Astrocyte of the spinal cord (primary cell): ENCODE measurements at places on chromosomes 2 and 18.

DNA sequence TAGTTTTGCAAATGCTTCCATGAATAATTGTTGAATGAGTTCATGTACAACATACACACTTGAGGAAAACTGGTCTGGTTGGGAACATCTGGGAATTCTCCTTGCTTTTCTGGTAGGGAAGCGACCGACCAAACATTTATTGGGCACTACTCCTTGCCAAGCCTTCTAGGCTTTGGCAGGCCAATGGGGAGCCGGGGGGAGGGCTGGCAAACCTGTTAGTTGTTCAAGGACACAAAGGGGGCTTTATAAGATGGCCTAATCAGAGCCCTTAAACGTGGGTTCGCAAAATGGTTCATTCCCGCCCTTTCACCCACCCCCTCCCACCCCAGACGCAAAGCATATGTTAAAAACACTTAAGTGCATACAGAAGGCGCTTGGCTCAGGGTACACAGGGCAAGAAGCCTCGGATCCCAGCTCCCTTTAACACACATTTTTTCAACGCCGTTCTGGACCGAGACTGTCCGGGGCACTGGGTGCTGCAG, 844 bp upstream of the VSNL1 start:
- peak; percentile 58 for DNase-seq

GRCh38 chr2:241191081-241191480, 2.6 kb downstream of the ANO7 start:
- no peak for DNase-seq

DNA sequence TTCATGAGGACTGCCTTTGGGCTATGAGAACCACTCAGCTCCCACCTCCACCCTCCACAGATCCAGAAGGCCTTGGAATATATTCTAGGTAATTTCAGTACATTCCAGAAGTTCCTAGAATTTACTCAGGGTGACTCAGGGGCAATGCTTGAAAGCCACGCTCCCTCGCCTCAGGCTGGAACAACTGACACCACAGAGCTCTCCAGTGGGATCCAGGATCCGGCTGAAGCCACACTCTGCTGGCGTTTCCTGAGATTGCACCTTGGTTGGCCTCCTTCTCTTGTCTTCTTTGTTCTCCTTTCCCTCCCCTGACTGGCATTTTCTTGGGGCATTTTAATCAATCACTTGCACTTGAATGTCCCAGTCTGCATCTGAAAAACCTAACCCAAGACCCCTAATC, 92.6 kb upstream of the KCNE4 start:
- peak; percentile 85 for DNase-seq

GRCh38 chr2:101026923-101027469, 24.9 kb downstream of the RPL31 start:
- no peak for DNase-seq

GRCh38 chr2:156322051-156322685, 10.4 kb downstream of the NR4A2 start:
- no peak for DNase-seq

DNA sequence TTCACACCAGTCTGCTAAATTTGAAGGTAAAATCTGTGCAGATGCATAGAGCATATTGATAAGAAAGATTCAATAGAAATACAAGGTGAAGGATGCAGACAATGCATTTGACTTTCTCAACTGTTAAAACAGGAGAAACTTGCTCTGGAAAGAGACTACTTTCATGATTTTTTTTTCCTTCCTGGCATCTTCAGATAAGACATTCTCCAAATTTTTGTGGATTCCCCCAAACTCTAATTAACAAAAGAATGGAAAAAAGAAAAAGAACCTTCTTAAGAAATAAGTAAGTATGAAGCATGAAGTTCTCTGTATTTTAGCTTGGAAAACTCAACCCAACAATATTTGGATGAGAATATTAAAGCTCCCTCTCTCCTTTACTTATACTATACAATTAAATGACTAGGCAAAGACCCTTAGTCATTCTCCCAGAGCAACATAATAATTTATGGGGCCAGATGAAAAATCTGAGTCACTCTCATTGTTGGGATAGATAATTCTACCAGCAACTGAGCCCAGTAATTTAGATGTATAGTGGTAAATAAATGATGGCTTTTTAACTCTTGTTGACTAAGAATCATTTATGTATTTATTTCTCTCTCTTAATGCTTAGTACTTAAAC, 298.7 kb upstream of the COL3A1 start:
- peak; percentile 72 for DNase-seq

DNA sequence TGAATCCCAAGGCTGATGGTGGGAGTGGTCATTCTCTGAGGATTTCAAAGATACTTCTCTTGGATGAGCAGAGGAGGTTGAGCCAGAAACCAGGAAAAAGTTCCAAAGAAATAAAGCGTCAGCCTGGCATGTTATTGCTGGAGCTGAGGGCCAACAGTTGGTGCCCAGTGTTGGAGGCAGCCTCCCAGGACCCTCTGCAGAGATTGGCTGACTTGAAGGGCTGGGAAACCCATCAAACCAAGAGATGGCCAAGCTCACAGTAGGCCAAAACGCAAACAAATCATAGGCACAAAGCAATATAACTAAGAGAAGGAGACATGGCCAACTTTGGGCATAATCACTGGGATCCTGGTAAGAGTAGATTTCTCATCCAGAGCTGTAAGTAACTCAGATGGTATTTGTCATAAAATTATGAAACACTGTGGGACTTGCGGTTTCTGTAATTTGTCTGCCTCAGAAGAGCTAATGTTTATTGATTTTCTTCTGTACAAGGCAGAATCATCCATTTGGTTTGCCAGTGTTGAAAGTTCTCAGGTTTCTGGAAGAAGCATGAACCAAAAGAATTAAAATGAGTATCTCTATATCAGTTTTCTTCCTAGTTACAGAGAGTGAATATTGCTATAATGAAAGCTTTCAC, 108.3 kb downstream of the ATL2 start:
- DNase-seq: peak; percentile 58

GRCh38 chr2:70240599-70240998, 7.8 kb downstream of the TIA1 start:
- no peak for DNase-seq

DNA sequence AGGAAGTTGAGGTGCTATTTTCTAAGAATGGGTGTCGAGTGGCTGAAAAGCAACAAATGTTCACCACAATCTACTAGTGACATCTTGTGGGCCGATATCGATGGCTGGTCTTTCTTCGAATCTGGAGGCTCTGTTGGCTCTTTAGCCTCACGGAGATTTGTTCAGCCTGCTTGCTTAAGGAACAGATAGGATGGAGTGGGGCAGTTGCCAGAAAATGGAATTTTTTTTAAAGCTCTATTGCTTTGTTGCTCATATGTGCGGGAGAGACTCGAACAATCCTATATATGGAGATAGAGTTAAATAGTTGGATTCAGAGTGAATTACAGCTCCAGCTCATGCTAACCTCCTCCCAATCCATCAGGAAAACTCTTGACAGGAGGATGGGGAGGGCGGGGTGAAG, 70.9 kb upstream of the LYPD6B start:
- DNase-seq: no peak

GRCh38 chr2:119545754-119546446, 1.7 kb downstream of the CFAP221 start:
- DNase-seq: peak; percentile 13

DNA sequence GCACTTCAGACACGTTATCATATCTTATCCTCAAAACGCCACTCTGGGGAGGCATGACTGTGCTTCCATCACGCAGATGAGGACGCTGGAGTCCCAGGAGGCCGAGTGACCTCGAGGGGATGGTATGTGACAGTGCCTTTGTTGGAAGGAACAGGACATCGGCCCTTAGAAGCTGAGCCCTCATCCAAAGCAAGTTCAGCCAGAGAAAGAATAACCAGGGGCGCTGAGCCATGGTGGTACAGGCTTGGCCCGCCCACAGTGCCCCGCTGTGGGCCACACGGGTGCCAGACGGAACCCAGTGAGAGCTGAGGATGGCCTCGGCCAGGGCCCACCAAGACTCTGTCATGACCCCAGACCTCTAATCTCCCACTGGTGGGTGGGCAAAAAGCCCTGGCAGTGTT, 31.3 kb downstream of the HS1BP3 start:
- no peak for DNase-seq

- no peak for DNase-seq
Observed at GRCh38 chr2:22076454-22076853, 952.7 kb downstream of the TDRD15 start.

DNA sequence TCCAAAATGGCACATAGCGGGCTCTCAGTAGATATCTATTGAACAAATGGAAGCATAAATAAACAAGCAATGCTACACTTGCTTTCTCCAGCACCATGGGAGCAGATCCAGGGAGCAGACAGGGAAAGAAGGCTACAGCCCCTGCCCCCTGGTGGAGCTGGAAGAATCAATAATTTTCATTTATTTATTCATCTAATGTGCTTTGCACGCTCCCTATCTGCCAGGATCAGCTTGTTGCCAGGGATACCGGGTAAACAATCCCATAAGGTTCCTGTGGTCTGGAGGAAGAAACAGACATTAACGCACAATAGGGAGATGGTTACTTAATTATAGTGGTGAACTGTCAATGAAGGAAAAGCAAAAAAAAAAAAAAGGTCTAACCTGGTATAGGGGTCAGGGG, 40.1 kb upstream of the CLASP1 start:
- peak; percentile 52 for DNase-seq

GRCh38 chr2:69227716-69228115, 159.3 kb downstream of the GFPT1 start:
- no peak for DNase-seq

- DNase-seq: peak; percentile 66
Observed at GRCh38 chr2:62663920-62664795, 41.4 kb upstream of the EHBP1 start.

GRCh38 chr2:24559473-24560113, 68.5 kb downstream of the NCOA1 start:
- DNase-seq: peak; percentile 39

DNA sequence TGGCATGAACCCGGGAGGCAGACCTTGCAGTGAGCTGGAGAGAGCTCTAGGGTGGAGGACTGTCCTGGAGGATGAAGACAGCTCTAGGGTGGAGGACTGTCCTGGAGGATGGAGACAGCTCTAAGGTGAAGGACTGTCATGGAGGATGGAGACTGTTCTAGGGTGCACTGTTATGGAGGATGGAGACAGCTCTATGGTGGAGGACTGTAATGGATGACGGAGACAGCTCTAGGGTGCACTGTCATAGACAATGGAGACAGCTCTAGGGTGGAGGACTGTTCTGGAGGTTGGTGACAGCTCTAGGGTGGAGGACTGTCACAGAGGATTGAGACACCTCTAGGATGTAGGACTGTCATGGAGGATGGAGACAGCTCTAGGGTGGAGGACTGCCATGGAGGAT, 21.1 kb upstream of the KCNG2 start:
- DNase-seq: no peak

DNA sequence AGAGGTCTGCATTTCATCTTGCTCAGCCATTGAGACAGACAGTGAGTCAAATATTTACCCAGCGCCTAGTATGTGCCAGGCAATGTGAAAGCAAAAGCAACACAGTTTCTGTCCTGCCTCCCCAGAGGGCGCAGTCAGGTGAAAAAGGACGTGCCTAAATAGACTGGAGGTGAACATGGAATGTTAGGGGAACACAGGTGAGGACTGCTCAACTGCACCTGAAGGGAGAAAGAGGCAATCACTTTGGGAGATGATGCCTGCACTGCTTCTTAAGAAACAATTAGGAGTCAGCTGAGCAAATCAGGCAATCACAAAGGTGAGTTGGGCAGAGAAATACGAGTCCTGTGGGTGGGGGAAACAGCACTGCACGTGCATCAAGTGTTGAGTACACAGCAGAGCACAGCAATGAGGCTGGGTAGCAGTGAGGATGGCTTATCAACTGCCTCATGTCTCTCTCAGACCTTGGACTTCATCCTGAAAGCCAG, 218.3 kb upstream of the SMAD7 start:
- DNase-seq: no peak

DNA sequence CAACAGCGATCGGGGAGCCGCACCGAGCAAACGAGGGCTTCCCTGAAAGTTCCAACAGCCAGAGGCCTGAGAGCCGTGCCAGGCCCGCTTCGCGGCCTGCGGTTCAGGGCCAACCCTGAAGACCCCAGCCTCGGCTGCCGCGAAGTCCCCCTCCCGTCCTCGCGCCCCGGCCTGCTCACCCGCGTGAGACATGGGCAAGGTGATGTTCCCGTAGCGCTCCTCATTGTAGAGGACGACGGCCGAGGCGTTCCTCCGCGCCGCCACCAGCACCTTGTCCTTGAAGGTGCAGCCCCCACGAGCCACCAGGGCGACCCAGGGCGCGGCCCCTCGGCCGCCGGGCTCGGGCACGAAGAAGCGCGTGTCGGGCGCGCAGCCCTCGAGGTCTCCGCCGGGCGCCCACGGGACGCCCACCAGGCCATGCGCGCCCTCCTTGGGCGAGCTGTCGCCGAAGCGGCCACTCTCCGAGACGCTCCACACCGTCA, 510 bp downstream of the RNF149 start:
- peak; percentile 17 for DNase-seq

- no peak for DNase-seq
Observed at GRCh38 chr2:161146209-161146775, 13.9 kb upstream of the TANK start.

DNA sequence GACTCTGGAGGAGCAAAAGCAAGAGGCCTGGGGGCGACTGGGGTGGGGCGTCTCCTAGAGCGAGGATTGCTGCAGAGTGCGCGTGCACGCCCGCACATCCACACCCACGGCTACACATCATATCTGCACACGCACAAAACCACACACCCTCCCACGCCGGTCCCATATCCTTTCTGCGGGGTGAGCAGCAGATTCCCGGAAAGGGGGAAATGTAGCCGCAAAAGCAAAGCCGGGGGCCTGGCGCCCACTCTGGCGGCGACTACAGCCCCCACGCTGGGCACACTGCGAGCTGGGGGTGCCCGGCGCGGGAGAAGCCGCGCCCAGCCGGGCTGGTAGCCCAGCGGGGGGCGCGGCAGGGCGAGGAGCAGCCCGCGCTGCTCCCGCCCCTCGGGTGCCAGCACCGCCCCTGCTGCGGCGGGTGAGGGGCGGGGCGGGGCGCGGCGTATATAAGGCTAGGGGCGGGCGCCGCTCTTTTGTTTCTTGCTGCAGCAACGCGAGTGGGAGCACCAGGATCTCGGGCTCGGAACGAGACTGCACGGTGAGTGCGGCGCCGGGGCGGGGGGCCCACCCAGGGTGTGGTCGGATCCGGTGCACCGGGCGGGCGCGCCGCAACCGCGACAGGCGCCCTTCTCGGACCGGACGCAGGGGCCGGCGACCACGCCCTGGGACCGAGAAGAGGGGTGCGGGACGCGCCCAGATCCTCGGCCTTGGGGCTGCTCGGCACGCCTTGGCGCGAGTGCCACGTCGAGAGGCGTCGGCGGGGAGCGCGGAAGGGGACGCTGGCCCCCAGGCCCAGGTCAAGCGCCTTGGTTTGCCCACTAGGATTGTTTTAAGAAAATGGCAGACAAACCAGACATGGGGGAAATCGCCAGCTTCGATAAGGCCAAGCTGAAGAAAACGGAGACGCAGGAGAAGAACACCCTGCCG, at the start of gene TMSB10:
TSS of gene TMSB10 (plus strand) at position 476 of the 927 bp plus-strand sequence.
- peak; percentile 89 for DNase-seq

GRCh38 chr18:195651-196050, 37.3 kb downstream of the USP14 start:
- DNase-seq: no peak
